B cell (primary cell): ENCODE measurements at places on chromosomes 13 and 19. TPM values are rescaled to one million over a fixed set of nuclear protein-coding genes. Genes with fewer than 3 reads are reported as not detected.

GRK1 gene
- 0.03 TPM in 1 of 2 replicates, not detected in the other for polyA plus RNA-seq

ZNF547 gene
- polyA plus RNA-seq: 1.2 and 2.6 TPM in 2 replicates

PALM gene
- polyA plus RNA-seq: 0.15 and 0.53 TPM in 2 replicates

SULT2A1 gene
- not detected in 2 replicates for polyA plus RNA-seq

TDRD3 gene
- 5.6 and 6.7 TPM in 2 replicates for polyA plus RNA-seq

TPT1 gene
- 2,507 and 4,635 TPM in 2 replicates for polyA plus RNA-seq

STXBP2 gene
- polyA plus RNA-seq: 226 and 409 TPM in 2 replicates

NOSIP gene
- 110 and 135 TPM in 2 replicates for polyA plus RNA-seq

ZNF546 gene
- polyA plus RNA-seq: 1.8 and 3.8 TPM in 2 replicates

GAS6 gene
- polyA plus RNA-seq: 0.78 and 1.2 TPM in 2 replicates

IL27RA gene
- 27.4 and 36.2 TPM in 2 replicates for polyA plus RNA-seq

TBXA2R gene
- 7.9 and 8.0 TPM in 2 replicates for polyA plus RNA-seq

C19orf18 gene
- polyA plus RNA-seq: 0.53 TPM in 1 of 2 replicates, not detected in the other

ZNF44 gene
- 11.3 and 14.4 TPM in 2 replicates for polyA plus RNA-seq

C13orf46 gene
- polyA plus RNA-seq: 1.2 and 1.4 TPM in 2 replicates

MATK gene
- 8.2 and 9.5 TPM in 2 replicates for polyA plus RNA-seq

FCHO1 gene
- 83.0 and 85.7 TPM in 2 replicates for polyA plus RNA-seq

ARL11 gene
- polyA plus RNA-seq: 3.3 and 5.8 TPM in 2 replicates

GNA15 gene
- polyA plus RNA-seq: 0.52 and 1.4 TPM in 2 replicates

DACT3 gene
- polyA plus RNA-seq: 0.03 and 0.39 TPM in 2 replicates

MEIOSIN gene
- polyA plus RNA-seq: not detected in 2 replicates

CNOT3 gene
- 28.1 and 28.5 TPM in 2 replicates for polyA plus RNA-seq

B3GNT8 gene
- 0.06 TPM in 1 of 2 replicates, not detected in the other for polyA plus RNA-seq

SLC8A2 gene
- polyA plus RNA-seq: 0.07 TPM in 1 of 2 replicates, not detected in the other

S1PR4 gene
- 43.5 and 84.2 TPM in 2 replicates for polyA plus RNA-seq

SLC46A3 gene
- 19.0 and 20.5 TPM in 2 replicates for polyA plus RNA-seq

ZNF582 gene
- polyA plus RNA-seq: 3.8 and 4.8 TPM in 2 replicates

KLF5 gene
- polyA plus RNA-seq: 1.5 and 5.2 TPM in 2 replicates

ZNF791 gene
- 17.5 and 41.9 TPM in 2 replicates for polyA plus RNA-seq

APC2 gene
- 0.07 and 0.16 TPM in 2 replicates for polyA plus RNA-seq
